ENCODE measurements at places on chromosomes 3 and 15. TPM values are rescaled to one million over a fixed set of nuclear protein-coding genes. Genes with fewer than 3 reads are reported as not detected.

GRCh38 chr3:10502185-10502880 is 3.1 kb downstream of the ATP2B2 start:
- no peaks in the 10 kb centered on the region for H3K36me3 ChIP-seq
- no peak overlapping the region for H3K27ac ChIP-seq
- no peak overlapping the region for H3K4me3 ChIP-seq

DNA sequence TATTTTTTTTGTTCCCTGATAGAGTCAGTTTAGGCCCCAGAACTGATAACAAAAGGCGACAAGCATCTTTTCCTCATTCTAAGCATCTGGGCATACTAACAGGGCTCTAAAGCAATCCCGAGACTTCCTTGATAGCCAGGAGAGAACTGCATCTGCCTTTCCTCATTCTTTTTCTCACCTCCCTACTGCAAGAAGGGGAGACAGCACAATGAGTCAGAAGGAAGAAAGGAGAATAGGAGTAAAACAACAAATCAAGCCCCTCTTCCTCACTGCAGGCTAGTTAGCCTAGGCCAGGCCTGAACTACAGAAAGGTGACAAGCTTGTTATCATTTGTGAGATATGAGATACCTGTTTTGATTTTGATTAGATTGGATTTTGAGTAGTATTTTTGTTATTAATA is 97.9 kb downstream of the NAALADL2 start:
- no peaks in the 10 kb centered on the region for H3K36me3 ChIP-seq
- H3K27me3 ChIP-seq: no peaks in the 10 kb centered on the region
- H3K4me1 ChIP-seq: no peaks in the 10 kb centered on the region
- no peak for DNase-seq
- no peak overlapping the region for H3K4me3 ChIP-seq
- no peak overlapping the region for H3K27ac ChIP-seq

DNA sequence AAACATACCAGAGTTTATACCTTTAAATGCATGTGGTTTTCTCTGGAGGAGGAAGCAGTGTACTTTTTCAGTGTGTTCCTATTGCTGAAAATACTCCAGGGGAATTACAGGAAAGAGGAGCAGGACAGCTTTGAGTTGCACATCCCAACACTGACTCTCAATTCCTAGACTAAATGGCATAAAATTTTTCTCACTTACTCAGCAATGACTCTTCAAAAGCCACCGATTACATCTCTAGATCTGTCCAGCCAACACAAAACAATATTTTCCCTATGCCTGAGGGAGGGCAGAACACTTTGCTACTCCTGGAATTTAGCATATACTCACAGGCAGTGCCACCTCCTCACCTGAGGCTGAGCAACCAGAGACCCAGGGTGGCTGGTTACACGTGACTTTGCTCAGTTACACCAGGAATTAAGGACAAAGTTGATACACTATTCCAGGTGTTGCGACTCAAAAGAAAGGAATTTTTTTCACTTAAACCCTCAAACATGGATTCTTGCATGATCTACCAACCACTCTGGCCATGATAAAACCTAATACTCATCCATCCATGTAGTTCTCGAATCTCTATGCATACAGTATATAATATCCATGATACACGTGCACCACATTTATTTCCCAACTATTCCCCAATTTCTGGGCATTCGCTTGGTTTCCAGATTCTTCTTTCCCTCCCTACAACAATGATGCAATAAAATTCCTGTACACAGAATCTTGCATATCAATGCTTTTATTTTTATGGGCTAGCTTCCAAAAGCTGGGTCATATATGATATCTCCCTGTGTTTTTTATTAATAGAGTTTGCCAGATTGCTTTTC is 194.6 kb downstream of the THRB start:
- H3K4me1 ChIP-seq: no peaks in the 10 kb centered on the region
- H3K36me3 ChIP-seq: 0 out of 3 replicates have a peak, but pooled peaks cover 2% of the 10 kb centered on the region
- H3K27me3 ChIP-seq: no peaks in the 10 kb centered on the region
- no peak overlapping the region for H3K27ac ChIP-seq
- no peak overlapping the region for H3K4me3 ChIP-seq

DNA sequence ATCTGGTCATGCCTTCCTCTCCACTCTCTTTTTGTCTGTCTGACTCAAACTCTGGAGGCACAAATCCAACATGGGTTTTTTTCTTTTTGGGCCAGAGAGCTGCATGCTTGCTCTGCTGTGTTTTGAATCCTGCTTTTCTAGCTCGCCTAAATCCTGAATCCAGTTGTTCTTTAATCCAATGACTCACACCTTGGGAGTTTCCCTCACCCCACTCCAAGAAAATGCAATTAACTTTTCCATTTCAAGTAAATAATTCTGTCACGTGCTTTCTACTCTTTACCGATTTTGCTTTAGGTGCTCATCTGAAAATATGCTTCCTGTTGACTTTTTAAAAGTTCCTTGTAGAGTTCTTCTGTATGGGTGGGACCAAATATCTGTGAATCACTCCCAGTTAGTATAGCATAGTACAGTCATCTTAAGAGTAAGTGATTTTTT is 47.6 kb downstream of the SLMAP start:
- H3K27me3 ChIP-seq: no peaks in the 10 kb centered on the region
- H3K4me3 ChIP-seq: no peak overlapping the region
- no peak overlapping the region for H3K27ac ChIP-seq
- no peak for DNase-seq

- no peak for DNase-seq
- H3K36me3 ChIP-seq: no peaks in the 10 kb centered on the region
- H3K4me3 ChIP-seq: no peak overlapping the region
Observed at GRCh38 chr3:140088513-140088912, 153.5 kb downstream of the CLSTN2 start.

- no peaks in the 10 kb centered on the region for H3K4me1 ChIP-seq
- no peaks in the 10 kb centered on the region for H3K27me3 ChIP-seq
- no peak for DNase-seq
- no peak overlapping the region for H3K27ac ChIP-seq
- no peak overlapping the region for H3K4me3 ChIP-seq
Observed at GRCh38 chr15:36601497-36601932, 22.1 kb downstream of the CDIN1 start.

- no peaks in the 10 kb centered on the region for H3K36me3 ChIP-seq
- no peaks in the 10 kb centered on the region for H3K27me3 ChIP-seq
- H3K27ac ChIP-seq: no peak overlapping the region
- peaks cover 26% of the 10 kb centered on the region for H3K4me1 ChIP-seq
- DNase-seq: peak; percentile 50
- H3K4me3 ChIP-seq: no peak overlapping the region
Observed at GRCh38 chr3:5317557-5317956, 130.1 kb downstream of the EDEM1 start.

- H3K36me3 ChIP-seq: no peaks in the 10 kb centered on the region
- peak overlapping the region; percentile 89 for H3K27ac ChIP-seq
- no peaks in the 10 kb centered on the region for H3K27me3 ChIP-seq
- H3K4me3 ChIP-seq: peak overlapping the region; percentile 100
- peak; percentile 2 for DNase-seq
- H3K4me1 ChIP-seq: peaks cover 41% of the 10 kb centered on the region
Observed at GRCh38 chr3:130894130-130894985, 474 bp downstream of the ATP2C1 start.

DNA sequence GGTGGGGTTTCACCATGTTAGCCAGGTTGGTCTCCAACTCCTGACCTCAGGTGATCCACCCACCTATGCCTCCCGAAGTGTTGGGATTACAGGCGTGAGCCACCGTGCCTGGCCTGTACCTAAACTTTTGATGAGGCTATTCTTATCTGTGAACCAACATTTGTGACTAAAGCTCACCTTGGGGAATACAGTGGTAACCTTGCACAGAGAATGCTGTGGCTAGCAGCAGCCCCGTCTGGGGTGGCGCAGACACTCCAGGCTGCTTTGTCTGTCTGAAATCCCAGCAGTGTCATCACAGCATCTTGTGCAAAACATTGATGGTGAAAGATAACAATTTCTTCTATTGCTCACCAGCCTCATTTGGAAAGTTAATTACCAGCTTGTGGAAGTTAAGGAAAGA is 58.9 kb downstream of the CMTM8 start:
- no peak for DNase-seq
- H3K27me3 ChIP-seq: no peaks in the 10 kb centered on the region
- H3K4me3 ChIP-seq: no peak overlapping the region
- H3K4me1 ChIP-seq: peaks cover 29% of the 10 kb centered on the region

GRCh38 chr3:144039661-144040060 is 68.0 kb downstream of the DIPK2A start:
- DNase-seq: no peak
- H3K27ac ChIP-seq: no peak overlapping the region
- no peaks in the 10 kb centered on the region for H3K36me3 ChIP-seq
- H3K27me3 ChIP-seq: no peaks in the 10 kb centered on the region
- H3K4me1 ChIP-seq: 0 out of 2 replicates have a peak, but pooled peaks cover 4% of the 10 kb centered on the region
- no peak overlapping the region for H3K4me3 ChIP-seq

The PATL2 gene
- not detected for total RNA-seq

The RUVBL1 gene
- total RNA-seq: 120 TPM

The ADCY5 gene
- total RNA-seq: not detected

The SKIL gene
- total RNA-seq: 20.7 TPM
